ENCODE measurements at places on chromosomes 4 and X.

DNA sequence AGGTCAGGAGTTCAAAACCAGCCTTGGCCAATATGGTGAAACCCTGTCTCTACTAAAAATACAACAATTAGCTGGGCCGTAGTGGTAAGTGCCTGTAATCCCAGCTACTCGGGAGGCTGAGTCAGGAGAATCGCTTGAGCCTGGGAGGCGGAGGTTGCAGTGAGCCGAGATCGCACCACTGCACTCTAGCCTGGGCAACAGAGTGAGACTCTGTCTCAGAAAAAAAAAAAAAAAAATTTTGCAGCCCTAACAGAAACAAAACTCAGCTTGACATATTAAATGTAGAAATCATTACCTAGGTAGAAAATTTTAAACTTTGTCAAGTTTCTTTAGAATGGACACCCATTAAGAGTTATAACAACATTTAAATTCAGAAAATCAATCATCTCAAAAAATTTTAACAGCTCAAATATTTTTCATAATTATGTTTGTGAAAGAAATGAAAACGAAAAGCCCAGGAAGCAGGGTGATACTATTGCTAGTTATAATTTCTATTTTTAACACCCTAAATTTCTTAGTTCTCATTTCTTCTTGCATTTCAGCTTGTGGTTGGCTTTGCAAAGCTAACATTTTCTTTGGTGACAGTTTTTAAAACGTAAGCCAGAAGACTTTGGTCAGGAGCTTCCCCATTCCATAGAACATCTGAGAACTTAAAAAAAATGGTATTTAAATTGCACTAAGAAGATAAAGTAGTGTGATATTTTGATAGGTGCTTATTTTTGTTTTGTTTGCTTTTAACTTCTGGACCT lies 33.3 kb upstream of the RBBP7 start:
- DNase-seq: no peak

GRCh38 chrX:48532161-48532560 lies 7.4 kb upstream of the TBC1D25 start:
- no peak for DNase-seq

GRCh38 chr4:163610648-163611047 lies 116.2 kb downstream of the TMA16 start:
- no peak for DNase-seq

GRCh38 chr4:186844059-186844681 lies 120.5 kb upstream of the FAT1 start:
- DNase-seq: peak; percentile 71

DNA sequence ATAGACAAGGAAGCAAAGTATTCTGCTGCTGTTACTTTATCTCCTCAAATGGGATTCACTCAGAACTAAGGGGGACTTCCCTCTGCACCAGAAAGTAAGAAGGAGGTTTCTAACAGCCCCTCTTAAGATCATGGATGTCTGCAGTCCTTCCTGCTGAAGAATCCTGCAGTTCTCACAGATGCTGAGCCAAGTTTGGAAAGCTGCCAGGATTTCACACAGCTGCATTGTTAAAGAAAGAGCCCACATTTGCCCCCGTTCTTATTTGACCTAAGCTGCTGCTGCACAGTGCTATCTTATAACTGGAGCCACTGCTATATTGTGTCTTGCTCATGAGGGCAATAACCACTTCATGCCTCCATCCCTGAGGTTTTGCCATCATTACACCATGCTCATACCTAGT lies 81.1 kb downstream of the FAAH2 start:
- DNase-seq: no peak

DNA sequence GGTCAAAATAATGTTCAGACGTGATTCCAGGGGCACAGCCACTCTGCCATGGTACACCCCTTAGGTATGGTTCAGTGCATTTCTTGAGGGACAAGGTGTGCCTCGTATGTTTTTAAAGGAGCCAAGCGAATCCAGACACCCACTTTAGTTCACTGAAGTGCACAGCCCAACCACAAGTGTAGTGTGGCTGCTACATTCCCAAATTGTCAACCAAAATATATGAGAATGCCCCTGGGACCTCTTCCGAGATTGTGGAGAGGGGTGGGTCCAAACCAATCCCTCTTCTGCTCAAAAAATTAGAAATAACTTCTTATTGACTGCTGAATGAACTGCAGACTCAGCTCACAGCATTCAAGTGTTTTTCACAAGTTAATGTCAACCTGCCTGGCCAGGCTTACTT lies 7.4 kb upstream of the BRS3 start:
- no peak for DNase-seq

DNA sequence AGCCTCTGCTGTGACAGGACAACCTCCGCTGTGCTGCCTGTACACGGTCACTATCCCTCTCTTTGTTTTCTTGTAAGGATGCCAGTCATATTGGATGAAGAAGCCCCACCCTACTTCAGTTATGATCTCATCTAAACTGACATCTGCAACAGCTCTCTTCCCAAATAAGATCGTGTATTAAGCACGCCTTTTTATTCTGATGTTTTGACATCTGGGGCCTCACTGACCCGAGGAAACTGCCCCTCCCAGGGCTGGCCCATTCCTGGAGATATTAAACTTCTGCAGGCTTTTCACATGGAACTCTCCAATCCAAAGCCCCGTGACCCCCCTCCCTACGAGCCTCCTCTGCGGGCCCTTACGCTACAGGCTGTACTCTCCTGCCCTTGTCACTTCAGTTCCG lies 232.0 kb downstream of the ARHGAP10 start:
- DNase-seq: no peak

DNA sequence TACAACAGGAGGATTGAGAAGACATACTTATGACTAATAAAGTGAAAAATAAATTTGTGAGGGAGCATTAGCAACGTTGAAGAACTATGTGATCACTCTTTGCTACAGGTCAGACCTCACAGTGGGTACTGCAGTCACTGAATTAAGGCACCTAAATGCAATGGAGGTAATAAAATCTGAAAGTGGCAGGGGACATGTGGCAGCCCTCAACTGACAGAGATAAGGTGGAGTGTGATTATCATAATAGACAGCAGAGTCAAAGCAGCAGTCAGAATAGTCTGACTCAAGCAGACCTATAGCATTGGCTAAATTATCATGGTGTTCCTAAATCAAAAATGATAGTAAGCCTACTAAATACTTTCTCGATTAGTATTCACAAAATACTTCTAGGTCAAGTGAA lies 1220.5 kb downstream of the PCDH18 start:
- DNase-seq: no peak

GRCh38 chr4:74934016-74934831 lies 1.3 kb downstream of the PARM1 start:
- DNase-seq: no peak

GRCh38 chr4:78417603-78418002 lies 134.0 kb upstream of the ANXA3 start:
- no peak for DNase-seq

GRCh38 chrX:78532363-78532762 lies 126.8 kb downstream of the RTL3 start:
- DNase-seq: no peak
